Ascending aorta (tissue), 2 donors: ENCODE measurements at places on chromosomes 3 and 15. TPM values are rescaled to one million over a fixed set of nuclear protein-coding genes. Genes with fewer than 3 reads are reported as not detected.

TMEM108 gene
- total RNA-seq, result not detected

- H3K27me3 ChIP-seq, result no peaks in the 10 kb centered on the region
- no peak overlapping the region for H3K27ac ChIP-seq
- H3K4me3 ChIP-seq, result no peak overlapping the region
- no peaks in the 10 kb centered on the region for H3K4me1 ChIP-seq
- no peaks in the 10 kb centered on the region for H3K36me3 ChIP-seq
- no peak for DNase-seq
Observed at GRCh38 chr3:21372316-21372715, 378.7 kb downstream of the ZNF385D start.

DNA sequence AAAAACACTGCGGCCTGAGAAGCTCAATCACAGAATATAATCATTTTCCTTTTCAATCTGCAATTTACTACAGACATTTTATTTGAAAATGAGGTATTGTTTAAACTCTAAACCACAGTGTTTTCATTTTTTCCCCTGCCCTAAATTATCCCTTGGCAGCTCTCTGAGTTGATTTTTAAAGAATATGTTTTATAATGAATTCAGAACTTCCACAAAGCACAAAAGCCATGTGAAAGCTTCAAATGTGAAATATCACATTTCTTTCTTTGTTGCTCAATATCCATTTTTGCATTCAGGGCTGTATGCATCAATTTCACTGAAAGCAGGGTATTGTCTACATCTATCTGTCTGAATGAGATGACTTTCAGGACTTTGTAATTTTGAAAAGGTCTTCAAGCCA is 813.6 kb upstream of the ALCAM start:
- peaks cover 16% of the 10 kb centered on the region for H3K4me1 ChIP-seq
- H3K36me3 ChIP-seq, result no peaks in the 10 kb centered on the region
- DNase-seq, result no peak
- no peaks in the 10 kb centered on the region for H3K27me3 ChIP-seq
- H3K4me3 ChIP-seq, result no peak overlapping the region
- peak overlapping the region; percentile 32 for H3K27ac ChIP-seq

- H3K27me3 ChIP-seq, result no peaks in the 10 kb centered on the region
- peaks cover 49% of the 10 kb centered on the region for H3K36me3 ChIP-seq
- H3K27ac ChIP-seq, result no peak overlapping the region
- no peaks in the 10 kb centered on the region for H3K4me1 ChIP-seq
- no peak for DNase-seq
Observed at GRCh38 chr3:48885753-48886152, 12.9 kb downstream of the SLC25A20 start.

MCTP2 gene
- total RNA-seq, result 25.5 TPM

XCR1 gene
- not detected for total RNA-seq

HEMK1 gene
- total RNA-seq, result 13.1 TPM

DNA sequence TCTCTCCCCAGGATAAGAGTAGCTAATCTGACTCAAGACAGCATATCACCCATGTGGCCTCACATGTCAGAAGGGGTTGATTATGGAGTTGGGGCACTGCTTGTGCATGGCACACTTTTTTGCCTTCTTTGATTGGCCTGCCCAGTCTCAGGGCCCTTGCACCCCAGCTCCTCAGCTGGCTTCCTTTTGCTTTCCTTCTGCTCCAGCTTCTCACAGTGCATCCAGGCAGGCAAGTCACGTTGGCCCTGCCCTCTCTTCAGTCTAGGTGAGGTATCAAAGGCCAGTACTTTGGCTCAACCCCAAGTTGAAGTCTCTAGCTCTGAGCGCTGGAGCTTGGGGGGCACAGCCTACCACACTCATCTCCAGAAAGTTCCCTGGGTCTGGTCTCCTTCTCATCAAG is 42.2 kb downstream of the NGRN start:
- H3K4me1 ChIP-seq, result no peaks in the 10 kb centered on the region
- H3K27ac ChIP-seq, result no peak overlapping the region
- H3K36me3 ChIP-seq, result no peaks in the 10 kb centered on the region
- no peak for DNase-seq
- H3K27me3 ChIP-seq, result no peaks in the 10 kb centered on the region

DLL4 gene
- total RNA-seq, result 30.2 TPM

DNA sequence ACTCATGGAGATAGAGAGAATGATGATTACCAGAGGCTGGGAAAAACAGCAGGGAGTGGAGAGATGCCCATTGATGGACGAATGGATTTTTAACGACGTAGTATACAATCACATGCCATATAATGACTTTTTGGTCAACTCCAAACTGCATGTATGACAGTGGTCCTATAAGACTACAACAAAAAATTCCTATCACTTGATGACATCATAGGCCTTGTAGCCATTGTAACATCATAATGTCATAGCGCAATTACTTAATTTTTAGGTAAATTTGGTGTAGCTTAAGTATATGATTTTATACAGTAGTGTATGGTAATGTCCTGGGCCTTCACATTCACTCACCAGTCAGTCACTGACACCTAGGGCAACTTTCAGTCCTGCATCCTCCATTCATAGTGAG is 264.3 kb downstream of the RAP2B start:
- no peak overlapping the region for H3K4me3 ChIP-seq
- H3K36me3 ChIP-seq, result no peaks in the 10 kb centered on the region
- DNase-seq, result no peak

BBS4 gene
- 9.9 TPM for total RNA-seq

- no peaks in the 10 kb centered on the region for H3K4me1 ChIP-seq
- H3K27me3 ChIP-seq, result no peaks in the 10 kb centered on the region
- no peaks in the 10 kb centered on the region for H3K36me3 ChIP-seq
- no peak overlapping the region for H3K27ac ChIP-seq
- DNase-seq, result no peak
Observed at GRCh38 chr3:191387441-191388077, 57.2 kb upstream of the UTS2B start.

DNA sequence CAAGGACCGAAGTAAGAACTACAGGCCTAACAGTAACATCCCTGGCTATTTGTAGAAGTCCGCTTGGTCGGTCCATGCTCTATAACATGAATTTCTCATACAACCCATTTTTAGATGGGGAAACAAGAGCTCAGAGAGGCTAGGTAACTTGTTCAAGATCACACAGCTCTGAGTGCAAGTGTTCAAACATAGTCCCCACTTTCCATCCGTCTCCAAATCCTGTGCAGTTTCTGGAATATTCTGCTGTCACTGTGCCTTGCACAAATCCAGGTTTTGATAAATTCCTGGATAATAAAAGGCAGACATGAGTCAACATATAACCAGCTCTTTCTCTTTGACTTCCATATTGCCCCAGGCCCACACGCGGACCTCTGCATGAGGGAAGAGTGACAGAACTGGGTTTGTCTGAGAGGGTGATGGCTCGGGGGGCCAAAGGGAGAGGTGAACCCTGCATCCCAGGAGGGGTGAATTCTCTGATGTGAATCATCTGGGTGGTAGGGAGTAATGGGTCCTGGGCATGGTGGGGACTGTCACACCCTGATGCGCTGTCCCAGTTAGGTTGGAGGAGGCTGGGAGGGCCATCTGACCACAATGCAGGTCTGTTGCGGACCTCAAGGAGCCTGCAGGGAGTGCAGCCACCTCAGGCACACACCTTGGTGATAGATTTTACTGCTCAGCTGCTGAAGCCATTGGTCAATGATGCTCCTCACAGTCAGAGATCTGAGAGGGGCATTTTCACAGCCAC is 162.2 kb downstream of the SMAD6 start:
- no peaks in the 10 kb centered on the region for H3K4me1 ChIP-seq
- no peak for DNase-seq
- no peak overlapping the region for H3K4me3 ChIP-seq
- no peaks in the 10 kb centered on the region for H3K36me3 ChIP-seq
- H3K27me3 ChIP-seq, result no peaks in the 10 kb centered on the region
